ENCODE measurements at places on chromosomes 5 and 9.

- no peak for DNase-seq
Observed at GRCh38 chr5:159026781-159027180, 72.9 kb downstream of the EBF1 start.

DNA sequence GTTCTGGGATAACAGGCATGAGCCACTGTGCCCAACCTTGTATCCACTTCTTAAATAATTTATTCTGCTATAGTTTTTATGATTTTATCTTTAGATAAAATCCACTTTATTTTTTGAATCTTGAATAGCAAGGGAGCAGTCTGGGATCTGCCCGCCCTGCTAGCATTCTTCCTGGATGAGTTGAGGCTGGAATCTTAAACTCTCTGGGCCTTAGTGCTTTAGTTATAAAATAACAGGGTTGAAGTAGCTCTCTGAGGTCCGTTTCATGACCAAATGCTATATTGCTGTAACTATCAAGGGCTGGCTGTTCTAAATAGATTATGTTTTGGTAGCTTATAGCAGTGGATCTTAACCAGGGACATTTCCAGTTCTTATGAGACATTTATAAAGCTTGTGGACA is 20.8 kb downstream of the ACER2 start:
- DNase-seq, result no peak

DNA sequence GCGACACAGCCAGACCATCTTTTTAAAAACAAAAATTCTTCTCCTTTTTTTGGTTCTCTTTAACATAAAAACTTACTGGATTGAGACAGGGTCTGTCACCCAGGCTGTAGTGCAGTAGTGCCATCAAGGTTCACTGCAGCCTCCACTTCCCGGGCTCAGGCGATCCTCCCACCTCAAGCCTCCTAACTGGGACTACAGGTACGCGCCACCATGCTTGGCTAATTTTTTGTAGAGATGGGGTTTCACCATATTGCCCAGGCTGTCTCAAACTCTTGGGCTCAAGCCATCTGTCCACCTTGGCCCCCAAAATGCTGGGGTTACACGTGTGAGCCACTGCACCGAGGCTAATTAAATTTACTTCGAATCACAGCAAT is 13.8 kb downstream of the HNRNPK start:
- no peak for DNase-seq

DNA sequence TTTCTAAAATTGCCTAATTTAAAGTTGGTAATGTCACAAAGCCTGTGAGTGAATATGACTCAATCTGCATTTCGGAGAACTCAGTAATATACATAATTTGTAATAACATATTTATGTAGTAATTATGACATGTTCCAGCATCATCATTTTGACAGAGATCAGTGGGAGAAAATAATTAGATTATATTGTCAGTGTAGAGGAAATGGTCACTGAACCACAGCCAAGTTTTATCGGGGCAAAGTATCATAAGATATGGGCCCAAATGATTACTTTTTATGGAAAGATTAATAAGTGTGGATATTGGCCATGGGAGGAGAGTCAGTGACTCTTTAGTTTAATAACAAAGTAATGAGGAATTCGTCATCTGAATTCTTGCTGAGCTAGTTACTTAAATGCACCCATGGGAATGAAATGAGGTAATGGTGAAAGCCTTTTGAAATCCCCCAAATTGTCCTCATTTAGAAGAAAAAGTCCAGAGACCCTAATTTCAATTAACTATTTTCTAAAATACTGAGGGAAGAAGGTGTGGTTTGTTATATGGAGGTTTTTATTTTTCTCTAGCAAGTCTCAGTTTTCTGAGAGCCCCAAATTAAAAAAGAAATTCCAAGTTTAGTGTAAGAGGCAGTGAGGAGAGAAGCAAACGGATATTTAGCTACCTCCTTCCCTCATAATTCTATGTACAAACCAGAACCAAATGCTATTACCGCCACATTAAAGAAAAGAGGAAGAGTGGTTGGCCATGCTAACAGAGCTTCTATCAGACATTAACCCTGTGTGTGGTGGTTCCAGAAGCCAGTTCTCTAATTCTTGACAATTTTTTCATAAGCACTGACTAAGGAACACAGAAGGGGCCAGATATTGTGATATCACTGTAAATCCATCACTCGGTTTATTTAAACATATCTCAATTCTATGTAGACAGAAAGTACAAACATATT is 37.7 kb upstream of the MRPS30 start:
- DNase-seq, result no peak

GRCh38 chr9:69535911-69536310 is 136.3 kb downstream of the APBA1 start:
- no peak for DNase-seq

DNA sequence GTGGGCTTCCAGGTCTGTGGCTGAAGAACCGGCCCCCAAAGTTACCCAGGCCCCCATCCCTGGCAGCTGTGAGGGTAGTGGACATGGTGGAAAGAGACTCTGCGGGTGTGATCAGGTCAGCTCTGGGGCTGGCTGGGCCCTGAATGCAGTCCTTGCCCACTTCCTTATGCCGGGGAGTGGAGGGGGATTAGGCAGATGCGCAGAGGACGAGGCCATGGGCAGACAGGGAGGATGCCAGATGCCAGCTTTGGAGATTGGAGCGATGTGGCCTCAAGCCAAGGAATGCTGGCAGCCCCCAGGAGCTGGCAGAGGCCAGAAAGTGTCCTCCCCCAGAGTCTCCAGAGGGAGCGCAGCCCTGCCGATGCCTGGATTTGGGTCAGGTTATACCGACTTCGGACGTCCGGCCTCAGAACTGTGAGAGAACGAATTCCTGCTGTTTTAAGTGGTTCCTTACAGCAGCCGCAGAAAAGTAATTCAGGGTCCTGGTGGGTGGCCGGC is 69.8 kb downstream of the ADAMTS2 start:
- no peak for DNase-seq

GRCh38 chr5:103894882-103895281 is 332.3 kb upstream of the NUDT12 start:
- no peak for DNase-seq

GRCh38 chr5:111627862-111628261 is 115.5 kb upstream of the STARD4 start:
- DNase-seq, result no peak

- DNase-seq, result no peak
Observed at GRCh38 chr5:53109056-53109442, 508 bp downstream of the MOCS2 start.

DNA sequence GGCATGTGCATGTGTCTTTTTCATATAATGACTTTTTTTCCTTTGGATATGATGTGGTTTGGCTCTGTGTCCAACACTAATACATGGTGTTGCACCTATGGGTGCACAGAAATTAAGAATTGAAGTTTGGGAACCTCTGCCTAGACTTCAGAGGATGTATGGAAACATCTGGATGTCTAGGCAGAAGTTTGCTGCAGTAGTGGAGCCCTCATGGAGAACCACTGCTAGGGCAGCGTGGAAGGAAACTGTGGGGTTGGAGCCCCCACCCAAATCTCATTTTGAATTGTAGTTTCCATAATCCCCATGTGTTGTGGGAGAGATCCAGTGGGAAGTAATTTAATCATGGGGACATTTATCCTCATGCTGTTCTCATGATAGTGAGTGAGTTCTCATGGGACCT is 235.0 kb upstream of the TRPC7 start:
- DNase-seq, result no peak

All from esophagus squamous epithelium (tissue), 5 donors.